ENCODE measurements at places on chromosomes 6 and 20. TPM values are rescaled to one million over a fixed set of nuclear protein-coding genes. Genes with fewer than 3 reads are reported as not detected.

GNAS-AS1 gene
- total RNA-seq, result not detected

FAM83B gene
- total RNA-seq, result 0.09 TPM

KIF6 gene
- 0.16 TPM for total RNA-seq

PTGIS gene
- total RNA-seq, result 0.09 TPM

MYH7B gene
- total RNA-seq, result not detected

HLA-DRB5 gene
- not detected for total RNA-seq

BCAS1 gene
- total RNA-seq, result 0.45 TPM

Data from A549 treated with CORT108297 at 1 μM for 4 hours (cell line).